ENCODE measurements at places on chromosomes 5 and 9.

- DNase-seq: no peak
Measured at GRCh38 chr9:71608021-71608420, 160.3 kb downstream of the CEMIP2 start.

DNA sequence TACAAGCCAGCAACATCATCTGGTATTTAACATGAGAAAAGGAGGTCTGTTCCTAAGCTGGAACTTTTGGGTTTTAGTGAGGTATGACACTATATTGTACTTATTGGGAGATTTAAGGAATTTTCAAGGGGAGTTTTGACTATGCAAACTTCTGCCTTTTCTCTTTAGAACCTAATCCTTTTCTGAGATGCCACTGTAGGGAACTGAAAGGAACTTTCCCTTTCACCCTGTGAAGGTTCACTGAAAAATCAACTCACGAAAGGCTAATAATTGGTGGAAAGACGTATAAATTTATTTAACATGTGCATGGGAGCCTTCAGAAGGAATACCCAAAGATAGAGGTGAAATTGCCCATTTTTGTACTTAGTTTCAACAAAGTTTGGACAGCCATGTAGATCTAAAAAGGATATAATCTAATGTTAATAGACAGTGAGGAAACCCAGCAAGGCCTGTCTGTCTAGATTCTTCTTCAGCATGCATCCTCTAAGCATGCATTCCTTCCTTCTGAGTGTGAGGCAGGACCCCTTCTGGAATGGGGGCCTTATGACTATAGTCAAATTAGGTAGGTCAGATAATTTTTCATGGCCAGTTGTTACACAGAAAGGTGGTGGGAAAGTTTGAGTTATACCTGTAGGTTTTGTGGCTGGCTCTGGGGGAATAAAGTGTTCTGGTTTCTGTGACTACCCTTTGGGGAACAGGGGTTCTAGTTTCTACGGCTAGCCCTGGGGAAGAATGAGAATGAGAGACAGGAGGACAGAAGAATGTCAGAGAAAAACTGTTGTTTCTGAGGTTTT lies 200.3 kb downstream of the C9orf152 start:
- DNase-seq: no peak

- no peak for DNase-seq
Measured at GRCh38 chr5:58330781-58331180, 129.1 kb downstream of the PLK2 start.

GRCh38 chr5:64180661-64181343 lies 15.2 kb downstream of the RNF180 start:
- DNase-seq: no peak

DNA sequence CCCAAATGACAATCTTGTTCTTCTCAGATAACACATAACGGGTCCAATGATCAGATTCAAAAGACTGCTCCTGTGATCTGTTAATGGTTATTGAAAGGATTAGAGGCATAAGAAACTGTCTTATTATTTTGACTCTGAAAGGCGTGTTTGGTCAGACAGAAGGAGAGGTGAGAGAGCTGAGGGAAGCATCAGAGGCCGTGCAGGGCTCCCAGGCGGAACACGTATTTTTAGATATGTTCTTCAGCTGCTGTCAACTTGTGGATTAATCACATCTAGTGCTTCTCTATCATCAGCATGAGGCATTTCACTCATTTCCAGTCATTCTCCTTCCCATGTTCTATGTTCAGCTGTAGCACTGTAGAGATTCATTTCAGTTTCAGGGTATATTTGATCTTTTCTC lies 199.8 kb downstream of the MAPKAP1 start:
- no peak for DNase-seq

GRCh38 chr5:116573702-116574366 lies 789 bp downstream of the SEMA6A start:
- DNase-seq: peak; percentile 24

DNA sequence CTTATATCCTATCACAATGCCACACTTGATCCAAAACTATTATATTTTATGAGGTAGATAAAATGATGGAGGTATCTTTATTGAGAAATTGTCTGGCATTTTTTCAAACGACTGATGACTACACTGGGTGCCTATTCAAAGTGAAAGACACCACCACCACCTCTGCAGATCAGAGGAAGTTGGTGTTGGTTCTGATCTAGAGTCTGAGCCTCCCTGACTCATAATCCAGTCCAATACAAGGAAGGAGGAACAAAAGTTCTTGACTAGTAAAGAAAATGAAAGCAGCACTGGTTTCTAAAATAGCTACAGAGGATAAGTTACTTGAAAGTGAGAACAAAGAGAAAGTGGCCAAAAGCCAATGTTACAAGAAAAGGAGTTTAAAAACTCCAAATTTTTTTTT lies 139.9 kb downstream of the RFX3 start:
- no peak for DNase-seq

DNA sequence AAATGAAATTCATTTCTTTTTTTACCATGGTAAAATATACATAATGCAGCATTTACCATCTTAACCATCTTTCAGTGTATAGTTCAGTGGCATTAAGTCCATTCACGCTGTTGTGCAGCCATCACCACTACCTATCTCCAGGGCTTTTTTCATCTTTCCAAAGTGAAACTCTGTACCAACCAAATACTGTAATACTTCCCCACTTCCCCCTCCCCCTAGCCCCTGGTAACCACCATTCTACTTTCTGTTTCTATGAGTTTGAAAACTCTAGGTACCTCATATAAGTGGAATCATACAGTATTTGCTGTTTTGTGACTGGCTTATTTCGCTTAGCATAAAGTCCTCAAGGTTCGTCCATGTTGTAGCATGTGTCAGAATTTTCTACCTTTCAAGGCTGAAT lies 23.4 kb downstream of the SPAAR start:
- DNase-seq: no peak

GRCh38 chr5:65722575-65723403 lies 784 bp downstream of the NLN start:
- DNase-seq: peak; percentile 70

DNA sequence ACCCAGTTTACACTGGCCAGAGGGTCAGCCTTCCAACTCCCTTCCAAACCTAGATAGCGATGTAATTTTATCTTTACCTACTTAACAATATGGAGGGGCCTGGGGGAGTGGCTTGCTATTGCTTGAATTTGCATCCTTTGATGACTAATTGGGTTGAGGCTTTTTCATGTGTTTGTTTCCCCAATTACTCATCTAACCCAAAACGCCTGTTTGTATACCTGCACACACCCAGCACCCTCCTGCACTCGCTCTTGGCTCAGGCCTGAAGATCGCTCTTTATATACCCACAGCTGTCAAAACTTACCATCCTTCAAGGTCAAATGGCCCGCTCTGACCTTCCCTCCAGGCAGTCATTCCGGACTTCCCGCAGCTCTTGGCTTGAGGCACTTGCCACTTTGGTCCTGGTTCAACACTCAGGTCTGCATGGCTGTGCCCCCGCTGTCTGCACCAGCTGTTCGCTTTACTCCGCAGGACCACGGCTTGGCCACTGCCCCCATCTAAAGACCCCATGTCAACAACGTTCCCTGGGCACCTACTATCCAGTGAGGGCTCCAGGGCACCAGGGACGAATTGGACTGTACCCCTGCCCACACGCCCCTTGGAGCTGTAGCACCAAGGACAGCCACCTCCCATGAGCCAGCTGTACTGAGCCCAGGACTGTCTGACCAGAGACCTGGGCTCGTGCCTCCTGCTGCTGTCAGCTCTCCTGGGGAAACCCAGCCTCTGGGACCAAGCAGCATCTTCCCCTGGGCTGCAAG lies 76.1 kb upstream of the ADAMTS2 start:
- no peak for DNase-seq

- no peak for DNase-seq
Measured at GRCh38 chr5:2631758-2632157, 119.7 kb downstream of the IRX2 start.

DNA sequence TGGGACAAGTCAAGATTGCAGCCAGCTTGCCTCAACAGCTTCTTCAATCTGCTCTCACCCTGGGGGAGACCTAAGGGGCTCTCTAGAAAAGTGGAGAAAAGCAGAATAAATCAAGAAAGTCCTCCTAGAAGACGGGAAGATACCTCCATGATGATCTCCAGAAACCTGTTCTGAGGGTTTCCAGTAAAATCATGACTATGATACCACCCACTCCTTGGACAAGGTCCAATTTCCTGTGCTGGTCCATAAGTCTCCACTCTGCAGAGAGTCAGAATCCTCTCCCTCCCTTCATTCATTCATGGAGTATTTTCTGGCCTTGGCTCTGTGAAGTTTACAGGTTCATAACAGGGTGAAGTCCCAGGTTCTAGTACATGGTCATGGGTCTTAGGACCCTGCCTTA lies 168.6 kb downstream of the SLC12A2 start:
- DNase-seq: no peak

GRCh38 chr9:134043531-134043988 lies 18.3 kb downstream of the BRD3OS start:
- DNase-seq: no peak

DNA sequence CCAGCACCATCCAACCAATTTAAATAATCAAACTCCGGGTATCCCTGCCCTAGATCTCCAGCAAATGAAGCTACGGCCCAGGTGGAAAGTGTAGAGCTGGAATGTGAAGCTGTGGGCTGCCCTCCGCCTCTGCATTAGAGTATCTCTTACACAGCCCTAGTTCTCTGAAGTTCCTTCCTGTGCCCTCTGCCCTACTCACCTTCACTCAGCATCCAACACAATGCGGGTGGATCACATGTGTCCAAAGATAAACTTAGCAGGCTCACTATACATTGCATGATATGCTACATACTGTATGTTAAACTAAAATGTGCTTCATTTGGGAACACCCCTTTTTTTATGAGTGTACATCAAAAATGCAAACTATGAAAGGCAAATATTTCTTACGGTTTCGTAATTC lies 70.0 kb upstream of the RAD23B start:
- DNase-seq: peak; percentile 9

GRCh38 chr5:80125962-80126480 lies 90.9 kb downstream of the THBS4 start:
- peak; percentile 27 for DNase-seq

GRCh38 chr9:69549310-69550202 lies 122.6 kb downstream of the APBA1 start:
- DNase-seq: peak; percentile 24

DNA sequence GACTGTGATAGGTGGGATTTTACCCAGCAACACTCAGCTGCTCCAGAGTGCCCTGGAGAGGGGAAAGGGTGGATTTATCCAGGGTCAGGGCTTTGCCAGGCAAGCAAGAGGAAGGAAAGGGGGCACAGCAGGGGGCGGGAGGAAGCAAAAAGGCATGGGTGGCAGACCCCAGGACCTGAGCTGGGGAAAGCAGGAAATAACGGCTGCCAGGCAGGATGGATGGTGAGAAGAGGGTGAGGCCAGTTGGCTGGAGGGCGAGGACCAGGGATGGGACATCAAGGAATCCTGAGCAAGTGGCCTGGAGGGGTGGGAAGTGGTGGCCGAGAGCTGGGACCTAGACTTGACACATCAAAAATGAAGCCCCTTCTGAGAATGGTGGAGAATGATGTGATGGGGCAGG lies 64.2 kb downstream of the DUSP1 start:
- no peak for DNase-seq

DNA sequence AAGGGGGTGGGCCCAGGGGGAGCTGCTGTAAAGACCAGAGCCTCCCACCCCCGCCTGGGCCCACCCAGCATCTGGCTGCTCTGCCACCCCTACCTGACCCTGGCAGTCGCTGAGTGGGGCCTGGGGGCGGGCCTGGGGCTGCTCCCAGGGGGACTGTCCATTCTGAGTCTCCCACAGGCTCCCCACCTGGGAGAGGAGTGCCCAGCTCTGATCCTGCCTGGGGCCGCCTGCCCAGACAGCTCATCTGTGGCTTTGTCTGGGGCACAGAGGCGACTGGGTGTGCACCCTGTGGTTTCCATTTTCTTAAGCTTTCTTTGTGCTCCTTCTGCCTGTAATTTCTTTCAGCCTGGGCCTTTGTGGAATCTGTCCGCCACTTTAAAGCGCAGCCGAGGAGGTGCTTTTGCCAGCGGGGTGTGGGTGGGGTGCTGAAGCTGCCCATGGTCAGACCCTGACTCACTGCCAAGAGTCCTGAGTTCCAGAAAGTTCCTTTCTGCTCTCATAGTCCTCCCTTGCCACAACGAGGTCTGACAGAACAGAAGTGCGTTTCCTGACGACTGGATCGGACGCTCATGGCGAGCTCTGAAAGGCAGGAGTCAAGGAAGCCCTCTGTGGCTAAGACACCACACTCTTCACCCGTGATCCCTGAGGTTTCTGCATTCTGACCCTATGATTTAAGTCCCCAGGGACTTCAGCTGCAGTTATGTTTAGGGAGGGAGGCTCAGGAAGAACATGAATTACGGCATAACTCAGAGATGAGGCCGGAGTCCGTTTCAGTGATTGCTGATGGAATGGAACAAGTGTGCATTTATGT lies 225.0 kb downstream of the FANCC start:
- DNase-seq: peak; percentile 93

GRCh38 chr5:75524071-75524470 lies 12.4 kb downstream of the POLK start:
- no peak for DNase-seq

DNA sequence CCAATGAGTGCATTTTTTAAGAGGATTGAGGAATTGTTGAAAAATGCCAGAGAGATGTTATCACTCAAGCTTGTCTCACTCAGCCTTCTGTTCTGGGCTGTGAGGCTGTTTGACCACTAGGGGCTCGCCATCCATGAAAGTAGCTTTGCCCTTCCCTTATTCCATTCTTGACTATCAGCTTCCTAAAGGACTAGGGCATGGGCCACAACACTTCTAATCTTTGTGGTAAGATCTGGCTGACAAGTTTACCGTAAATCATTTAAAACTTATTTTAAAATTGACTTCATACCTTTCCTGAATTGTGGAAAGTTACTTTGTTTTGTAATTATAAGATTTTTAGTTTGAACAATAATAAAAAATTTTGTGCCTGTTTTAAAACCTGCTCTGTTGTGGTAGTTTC lies 49.5 kb downstream of the TJP2 start:
- DNase-seq: peak; percentile 78

GRCh38 chr5:133062276-133062675 lies 10.5 kb downstream of the HSPA4 start:
- DNase-seq: no peak

DNA sequence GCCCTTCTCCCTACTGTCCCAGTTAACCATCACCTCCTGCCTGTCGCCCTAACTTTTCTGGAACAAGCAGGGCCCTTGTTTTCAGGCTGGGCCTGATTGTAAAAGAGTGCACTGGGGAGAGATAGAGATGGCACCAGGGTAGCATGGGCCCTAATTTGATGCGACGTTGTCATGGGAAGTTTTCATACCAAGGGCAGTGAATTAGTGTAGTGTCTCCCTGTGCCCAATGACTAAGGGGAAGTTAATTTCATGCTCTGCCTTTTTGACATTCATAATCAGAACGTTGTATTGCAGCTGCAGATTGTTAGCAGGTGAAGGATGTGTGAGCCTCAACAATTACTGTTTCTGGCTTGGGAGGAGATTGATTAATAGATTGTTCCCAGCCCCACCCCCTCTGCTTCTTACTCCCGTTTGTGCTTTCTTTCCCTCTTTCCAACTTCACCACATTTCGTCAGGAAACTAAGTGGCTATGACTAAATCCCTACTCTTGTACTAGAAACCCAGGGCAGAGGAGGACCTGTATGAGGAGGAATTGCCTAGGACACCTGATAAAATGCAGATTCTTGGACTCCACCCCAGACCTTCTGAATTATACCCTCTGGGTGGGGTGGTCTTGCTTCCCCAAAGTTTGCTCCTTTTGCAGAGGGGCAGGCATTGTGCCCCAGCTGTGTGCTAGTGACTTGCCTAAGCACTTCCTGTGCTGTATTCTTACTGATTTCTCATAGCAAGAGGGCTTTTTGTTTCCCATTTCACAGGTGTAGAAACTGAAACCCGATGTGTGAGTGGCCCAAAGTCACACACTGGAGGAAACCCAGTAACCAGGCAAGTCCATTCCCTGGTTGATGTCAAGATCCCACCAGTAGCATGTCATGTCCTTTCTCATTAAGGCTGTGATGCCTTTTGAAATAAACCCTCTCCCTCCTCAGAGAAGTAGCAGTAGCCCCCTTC lies 56.3 kb downstream of the DAB2IP start:
- DNase-seq: no peak
